Left kidney (tissue), 8 donors: ENCODE measurements at places on chromosomes 2 and 18. TPM values are rescaled to one million over a fixed set of nuclear protein-coding genes. Genes with fewer than 3 reads are reported as not detected.

- no peak for DNase-seq
These were observed 202.4 kb upstream of the RAB12 start for GRCh38 chr18:8406868-8407250.

DNA sequence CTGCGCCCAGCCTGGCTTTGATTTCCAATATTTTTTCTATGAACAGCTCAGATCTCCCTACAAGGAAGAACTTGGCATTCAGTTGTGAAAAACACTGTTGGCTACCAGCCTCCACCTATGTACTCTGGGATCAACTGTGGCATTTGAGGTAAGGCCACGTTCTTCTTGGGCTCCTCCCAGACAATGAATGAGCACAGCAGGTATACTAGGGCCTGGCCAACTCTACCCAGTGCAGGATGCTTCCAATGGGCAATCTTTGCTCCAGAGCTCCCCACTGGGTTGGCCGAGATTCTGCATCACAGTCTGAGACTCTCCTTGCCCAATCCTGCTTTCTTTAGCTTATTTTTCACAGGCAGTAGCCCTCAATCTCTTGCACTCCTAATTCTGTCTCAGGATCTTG is 75.9 kb downstream of the TMEM131 start:
- no peak for DNase-seq

DNA sequence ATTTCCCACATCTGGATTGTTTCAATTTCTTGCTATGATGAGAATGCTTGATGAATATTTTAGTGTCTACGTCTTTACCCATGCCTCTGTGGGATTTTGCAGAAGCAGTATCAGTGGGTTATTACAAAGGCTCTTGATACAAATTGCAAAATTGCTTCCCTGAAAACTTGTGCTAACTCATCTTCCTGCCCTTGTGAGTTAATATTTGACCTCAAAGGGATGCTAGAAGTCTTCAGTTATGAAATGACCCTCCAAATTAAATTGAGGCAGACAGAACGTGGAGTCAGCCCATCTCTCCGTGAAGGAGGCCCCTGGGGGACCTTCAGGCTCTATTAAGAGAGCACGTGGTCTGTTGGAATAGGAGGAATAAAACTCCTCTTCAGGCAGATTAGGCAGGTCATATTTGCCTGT is 239.2 kb upstream of the HS6ST1 start:
- no peak for DNase-seq

- no peak for DNase-seq
These were observed 21.0 kb upstream of the HES6 start for GRCh38 chr2:238260883-238261282.

DNA sequence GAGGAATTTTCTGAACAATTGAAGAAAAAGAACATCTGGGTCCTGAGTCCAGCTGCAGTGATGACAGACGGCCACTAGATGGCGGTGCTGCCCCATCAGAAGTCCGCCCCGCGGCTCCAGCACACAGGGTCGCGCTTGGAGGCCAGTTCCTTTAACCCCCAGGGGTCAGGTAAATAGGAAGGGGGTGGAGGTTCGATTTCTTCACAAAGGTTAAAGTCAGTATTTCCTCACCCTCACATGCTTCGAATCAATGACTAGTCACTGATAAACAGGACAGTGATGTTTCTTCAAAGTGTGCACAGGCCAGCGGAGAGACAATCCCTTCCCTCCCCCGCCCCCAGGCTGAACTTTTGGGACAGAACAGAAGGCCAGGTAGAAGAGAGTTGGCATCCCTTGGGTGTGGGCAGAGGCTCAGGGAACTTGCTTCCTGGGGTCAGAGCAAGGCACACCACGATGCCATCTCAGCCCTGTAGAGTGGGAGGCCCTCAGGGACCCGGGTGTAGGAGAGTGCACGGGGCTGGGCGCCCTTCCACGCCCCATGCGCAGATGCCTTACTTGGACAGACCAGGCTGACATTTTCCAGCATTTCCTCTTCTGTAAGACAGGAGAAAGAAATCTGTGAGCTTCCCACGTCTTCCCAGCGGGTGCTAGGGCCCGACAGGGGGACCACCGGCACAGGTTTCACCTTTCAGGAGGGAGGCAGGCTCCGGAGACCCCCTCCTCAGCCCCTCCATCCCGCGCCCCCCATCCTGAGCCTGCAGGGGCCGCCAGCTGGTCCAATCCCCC is 722 bp downstream of the APOB start:
- peak; percentile 65 for DNase-seq

DNA sequence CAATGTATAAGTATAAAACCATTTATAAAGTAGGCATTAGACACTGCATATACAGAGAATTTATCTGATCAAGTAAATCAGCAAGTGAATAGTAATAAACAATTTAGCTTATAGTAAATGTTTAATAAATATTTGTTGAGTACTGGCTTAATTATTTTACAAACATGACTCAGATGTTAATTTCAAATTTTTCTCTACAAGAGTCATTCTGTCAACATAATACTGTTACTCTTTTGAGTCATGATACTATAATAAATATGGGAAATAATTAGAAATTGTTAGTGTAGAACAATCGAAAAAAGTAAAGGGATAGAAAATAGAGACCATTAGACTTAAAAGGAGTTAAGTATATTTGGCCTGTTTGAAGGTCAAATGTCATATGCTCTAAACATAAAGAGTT is 133.6 kb upstream of the MC4R start:
- DNase-seq = no peak

DNA sequence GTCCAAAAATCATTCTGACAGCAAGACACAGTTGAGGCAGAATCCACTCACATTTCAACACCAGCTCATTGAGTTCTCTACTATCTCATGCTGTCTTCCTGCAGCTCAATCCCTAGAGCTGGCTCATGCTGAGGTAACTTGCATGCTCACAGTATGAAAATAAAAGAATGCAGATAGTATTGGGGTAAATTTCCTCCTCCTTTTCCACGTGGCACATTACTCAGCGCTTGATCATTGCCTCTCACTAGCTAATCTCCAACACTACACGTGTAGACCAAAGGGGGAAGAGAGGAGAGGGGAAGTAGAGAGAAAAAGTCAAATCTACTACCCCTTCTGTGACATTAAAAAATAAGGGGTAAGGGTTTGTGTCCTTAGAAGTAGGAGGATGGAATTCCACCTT is 300.6 kb downstream of the AFF3 start:
- no peak for DNase-seq

DNA sequence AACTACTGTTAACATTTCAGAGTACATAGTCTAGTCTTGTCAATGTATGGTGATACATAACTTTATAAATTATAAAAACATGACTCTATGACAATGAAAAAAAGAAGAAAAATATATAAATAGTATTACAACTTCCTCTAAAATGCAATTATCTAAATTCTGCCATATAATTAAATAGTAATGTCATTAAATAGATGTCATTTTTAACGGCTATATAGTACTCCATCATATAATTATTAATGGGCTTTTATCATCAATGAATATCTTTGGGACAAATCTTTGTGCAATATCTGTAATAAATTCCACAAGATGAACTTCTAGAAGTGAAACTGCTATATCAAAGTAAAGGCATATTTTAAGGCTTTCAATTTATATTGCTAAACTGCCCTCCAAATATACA is 24.8 kb downstream of the ATF2 start:
- no peak for DNase-seq

- DNase-seq = no peak
These were observed 142.7 kb downstream of the CYP26B1 start for GRCh38 chr2:72004976-72005375.

The POTEJ gene
- polyA plus RNA-seq = not detected

The TMEM198 gene
- 2.5 TPM for polyA plus RNA-seq

The HOXD8 gene
- polyA plus RNA-seq = 170 TPM

The RALBP1 gene
- polyA plus RNA-seq = 70.2 TPM

The CYRIA gene
- polyA plus RNA-seq = 3.3 TPM

The PLCL1 gene
- polyA plus RNA-seq = 16.8 TPM

The DSG4 gene
- not detected for polyA plus RNA-seq
